ENCODE measurements at places on chromosomes 3 and 15. TPM values are rescaled to one million over a fixed set of nuclear protein-coding genes. Genes with fewer than 3 reads are reported as not detected.

- DNase-seq, result no peak
Observed at GRCh38 chr15:41798607-41799487, 24.6 kb downstream of the MAPKBP1 start.

GRCh38 chr15:92807971-92808571 lies 92.1 kb upstream of the CHD2 start:
- no peak for DNase-seq

GRCh38 chr15:64456634-64457108 lies 3.7 kb upstream of the ZNF609 start:
- DNase-seq, result peak; percentile 70

The FBXW12 gene
- not detected for total RNA-seq

The RTP1 gene
- not detected for total RNA-seq

The GP9 gene
- not detected for total RNA-seq

All from IMR-90 (cell line).